ENCODE measurements at places on chromosomes 7 and 10.

DNA sequence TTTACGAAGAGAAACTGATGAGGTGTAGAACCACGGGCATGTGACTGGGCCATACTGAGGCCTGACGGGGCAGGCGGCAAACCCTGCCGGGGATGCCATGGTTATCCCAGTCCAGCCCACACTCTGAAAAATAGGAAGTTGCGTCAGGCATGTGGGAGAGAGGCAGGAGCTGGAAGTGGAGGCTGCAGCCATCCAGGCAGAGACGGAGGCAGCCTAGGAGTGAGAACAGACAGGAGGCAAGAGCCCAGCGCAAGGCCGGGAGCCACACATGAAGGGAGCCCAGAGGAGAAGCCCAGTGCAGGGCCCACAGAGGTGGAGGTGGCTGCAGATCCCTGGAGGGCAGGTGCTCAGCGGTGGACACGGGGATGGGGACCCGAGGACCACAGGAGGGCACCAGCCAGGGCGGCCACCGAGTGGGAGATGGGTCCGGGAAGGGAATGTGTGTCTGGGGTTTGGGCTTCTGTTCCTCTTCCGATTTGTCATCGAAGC lies 175.2 kb upstream of the PPP2R2D start:
- no peak for DNase-seq

DNA sequence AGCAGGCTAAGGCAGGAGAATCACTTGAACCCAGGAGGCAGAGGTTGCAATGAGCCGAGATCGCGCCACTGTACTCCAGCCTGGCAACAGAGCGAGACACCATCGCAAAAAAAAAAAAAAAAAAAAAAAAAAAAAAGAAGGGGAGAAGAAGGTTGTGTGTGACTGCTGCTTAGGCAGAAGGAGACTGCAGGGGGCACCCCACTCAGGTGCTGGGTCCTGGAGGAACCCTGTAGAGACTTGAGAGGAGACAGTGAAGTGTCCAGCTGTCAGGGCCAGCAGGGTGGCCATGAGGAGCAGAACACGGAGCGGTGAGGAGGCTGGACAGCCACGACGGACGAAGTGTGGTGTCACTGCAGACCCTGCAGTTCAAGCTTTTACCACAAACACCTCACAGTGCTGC lies 99.0 kb upstream of the NMT2 start:
- no peak for DNase-seq

DNA sequence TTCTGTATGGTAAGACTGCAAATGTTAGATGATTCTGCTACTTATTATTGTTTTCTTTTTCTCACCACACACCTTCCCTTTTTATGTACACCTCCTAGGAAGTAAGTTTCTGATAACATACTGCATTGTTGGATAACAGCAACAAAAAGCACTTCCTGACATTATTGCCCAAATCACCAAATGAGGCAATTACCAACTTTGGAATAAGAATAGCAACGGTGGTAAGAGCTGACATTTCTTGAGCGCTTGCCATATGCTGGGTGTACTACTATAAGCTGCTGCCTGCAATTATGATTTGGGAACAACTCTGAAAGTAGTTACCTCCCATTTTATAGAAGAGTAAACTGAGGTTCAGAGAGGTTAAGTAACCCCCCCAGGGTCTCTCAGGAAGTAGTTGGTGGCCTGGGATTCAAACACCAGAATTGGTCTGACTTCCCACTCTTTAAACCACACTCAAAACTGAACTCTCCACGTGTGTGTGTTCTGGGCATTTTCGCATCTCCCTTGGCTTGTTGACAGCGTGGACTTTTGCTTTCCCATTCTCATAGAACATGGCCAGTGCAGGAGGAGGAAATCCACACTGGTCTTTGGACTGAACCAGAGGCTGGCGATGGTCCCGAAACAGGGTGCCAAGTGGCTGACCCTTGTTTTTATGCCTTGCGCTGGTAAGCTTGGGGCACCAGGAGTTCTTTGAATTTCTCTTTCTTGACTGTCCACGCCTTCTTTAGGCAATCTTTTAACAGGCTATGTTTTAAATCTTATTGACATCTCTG lies 71.4 kb downstream of the TCF7L2 start:
- DNase-seq = no peak

GRCh38 chr7:89517815-89518214 lies 636.5 kb upstream of the STEAP1 start:
- DNase-seq = no peak

DNA sequence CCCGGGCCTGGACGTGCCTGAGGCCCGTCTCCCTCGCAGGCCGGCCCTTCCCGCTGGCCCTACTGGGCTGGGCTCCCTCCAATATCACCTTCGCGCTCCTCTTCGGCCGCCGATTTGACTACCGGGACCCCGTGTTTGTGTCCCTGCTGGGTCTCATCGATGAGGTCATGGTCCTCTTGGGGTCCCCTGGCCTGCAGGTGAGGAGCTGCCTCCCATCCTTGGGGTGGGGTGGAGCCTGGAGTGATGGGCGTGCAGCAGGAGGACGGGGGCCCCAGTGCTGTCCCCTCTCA lies 2.1 kb downstream of the CYP2W1 start:
- DNase-seq = no peak

DNA sequence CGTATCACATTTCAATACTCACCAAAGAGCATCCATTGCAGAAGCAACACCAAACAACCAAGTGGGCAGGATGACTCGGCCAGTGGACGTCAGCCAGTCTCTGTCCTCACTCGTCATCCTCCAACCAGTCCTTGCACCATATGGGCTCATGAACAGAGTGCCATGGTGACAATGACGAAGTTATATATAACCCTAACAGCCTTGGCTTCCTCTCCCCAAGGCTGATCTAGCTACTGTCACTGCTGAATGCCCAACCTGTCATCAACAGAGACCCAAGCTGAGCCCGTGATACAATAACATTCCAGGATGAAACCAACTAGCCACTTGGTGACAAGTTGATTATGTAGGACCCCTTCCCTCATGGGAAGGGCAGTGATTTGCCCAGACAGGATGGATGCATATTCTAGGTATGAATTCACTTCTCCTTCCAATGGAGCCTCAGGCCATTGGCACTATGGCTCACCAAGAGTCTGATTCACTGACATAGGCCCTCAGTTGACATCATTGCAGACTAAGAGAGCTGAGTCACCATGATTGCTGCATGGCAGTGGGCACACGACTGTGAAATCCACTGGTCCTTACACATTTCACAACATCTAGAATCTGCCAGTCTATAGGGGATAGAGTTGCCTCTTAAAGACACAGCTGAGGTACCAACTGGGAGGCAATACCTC lies 26.3 kb upstream of the PPIF start:
- no peak for DNase-seq

DNA sequence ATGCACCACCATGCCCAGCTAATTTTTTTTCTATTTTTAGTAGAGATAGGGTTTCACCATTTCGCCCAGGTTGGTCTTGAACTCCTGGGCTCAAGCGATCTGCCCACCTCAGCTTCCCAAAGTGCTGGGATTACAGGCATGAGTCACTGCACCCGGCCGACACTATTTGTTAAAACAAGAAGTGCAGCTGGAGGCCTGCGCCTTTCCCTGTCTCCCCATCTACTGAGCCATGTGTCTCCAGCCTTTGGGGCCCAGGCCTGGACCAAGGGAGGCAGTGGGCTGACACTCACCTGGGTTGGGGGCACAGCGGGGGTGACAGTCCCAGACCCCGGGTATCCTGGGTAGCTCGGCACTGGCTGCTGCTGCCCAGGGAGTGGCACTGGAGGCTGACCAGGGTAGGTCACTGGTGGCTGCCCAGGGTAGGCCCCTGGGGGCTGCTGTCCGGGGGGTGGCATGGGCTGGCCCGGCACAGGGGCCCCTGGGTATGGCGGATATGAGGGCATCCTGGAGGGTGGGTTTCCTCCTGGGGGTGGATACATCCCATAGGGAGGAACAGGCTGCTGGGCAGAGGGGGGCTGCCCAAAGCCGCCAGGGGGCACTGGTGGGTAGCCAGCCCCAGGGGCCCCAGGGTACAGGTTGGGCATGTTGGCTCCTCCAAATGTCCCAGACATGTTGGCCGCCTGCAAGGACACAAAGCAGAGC lies 36.3 kb downstream of the PLAC9 start:
- DNase-seq = peak; percentile 40

- no peak for DNase-seq
These were observed 42.9 kb upstream of the MET start for GRCh38 chr7:116629051-116629463.
